Right forelimb (tissue), 1 donor: ENCODE measurements at places on chromosomes 3 and 15.

DNA sequence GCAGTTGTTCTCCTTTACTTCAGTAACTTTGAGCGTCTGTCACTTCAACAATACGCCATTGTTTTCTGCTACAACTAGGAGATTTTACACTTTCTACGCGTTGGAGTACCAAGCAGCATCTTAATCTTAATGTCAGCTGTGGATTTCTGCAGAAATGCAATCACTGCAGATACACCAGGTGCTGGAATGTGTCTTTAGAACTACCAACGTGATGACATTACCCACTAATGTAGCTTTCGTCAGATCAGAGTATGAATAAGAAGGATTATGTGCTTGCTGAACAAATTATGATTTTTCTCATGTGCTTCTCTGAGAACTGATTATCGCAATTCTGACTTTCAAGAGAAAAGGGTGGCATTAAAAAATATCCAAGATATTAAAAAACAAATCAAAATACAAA lies 77.5 kb upstream of the CNTN3 start:
- DNase-seq, result no peak

DNA sequence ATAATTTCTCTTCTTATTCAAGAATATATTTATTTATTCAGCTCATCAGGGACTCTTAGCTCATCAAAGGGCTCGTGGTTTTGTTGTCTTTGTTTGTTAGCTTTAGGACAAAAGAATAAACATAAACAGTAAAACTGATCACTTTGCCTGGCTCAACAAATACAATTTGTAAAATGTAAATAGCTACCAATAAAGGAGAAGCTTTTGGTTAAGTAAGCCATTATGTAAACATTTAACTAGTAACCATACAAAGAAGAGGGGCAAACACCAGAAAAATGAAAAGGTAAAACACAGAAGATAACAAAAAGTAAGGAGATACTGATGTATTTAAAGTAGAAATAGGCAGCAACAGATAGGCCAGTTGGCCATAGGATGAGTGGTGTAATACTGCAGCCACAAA lies 761.7 kb downstream of the ROBO1 start:
- DNase-seq, result no peak

GRCh38 chr3:18153571-18154173 lies 271.5 kb downstream of the SATB1 start:
- no peak for DNase-seq

DNA sequence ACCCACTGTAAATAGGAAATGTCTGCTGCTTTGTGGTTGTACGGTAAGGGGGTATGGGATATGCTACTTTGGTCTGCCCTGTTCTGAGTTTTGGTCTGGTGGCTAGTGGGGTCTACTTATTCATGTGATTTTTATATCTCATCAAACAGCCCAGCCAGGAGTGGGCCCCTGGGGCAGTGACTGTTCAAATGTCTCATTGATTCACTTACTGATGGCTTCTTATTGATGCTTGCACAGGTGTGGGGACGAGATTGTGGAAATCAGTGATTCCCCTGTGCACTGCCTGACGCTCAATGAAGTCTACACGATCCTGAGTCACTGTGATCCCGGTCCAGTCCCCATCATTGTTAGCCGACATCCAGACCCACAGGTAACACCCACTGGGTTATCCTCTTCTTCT lies 38.5 kb downstream of the STARD5 start:
- DNase-seq, result no peak

DNA sequence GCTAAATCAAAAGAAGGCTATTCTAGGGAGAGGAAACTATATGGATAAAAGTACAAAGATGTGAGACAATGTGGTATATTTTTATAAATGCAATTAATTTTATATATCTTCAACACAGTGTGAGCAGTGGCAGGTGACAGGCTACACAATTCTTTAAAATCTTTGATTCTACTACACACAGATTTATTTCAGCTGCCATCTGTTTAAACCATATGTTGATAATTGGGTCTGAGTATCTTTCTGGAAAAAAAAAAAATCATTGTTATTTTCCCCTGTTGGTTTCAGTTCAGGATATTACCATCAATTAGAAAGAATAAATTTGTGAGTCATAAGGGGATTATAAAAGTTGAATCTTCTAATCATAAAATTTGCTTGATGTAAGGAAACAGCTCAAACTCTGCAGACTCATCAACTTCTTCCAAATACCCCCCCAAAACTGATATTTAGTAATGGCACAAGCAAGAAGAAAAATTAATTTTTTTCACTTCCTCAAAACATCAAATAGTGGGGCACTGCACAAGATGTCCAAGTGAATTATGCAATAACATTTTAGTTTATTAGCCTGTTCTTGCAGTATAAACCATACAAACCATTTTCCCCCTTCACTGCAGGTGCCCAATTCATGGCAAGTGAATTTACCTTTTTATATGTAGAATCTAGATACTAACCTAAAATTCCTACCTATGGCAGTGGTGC lies 12.0 kb downstream of the PIERCE2 start:
- no peak for DNase-seq

DNA sequence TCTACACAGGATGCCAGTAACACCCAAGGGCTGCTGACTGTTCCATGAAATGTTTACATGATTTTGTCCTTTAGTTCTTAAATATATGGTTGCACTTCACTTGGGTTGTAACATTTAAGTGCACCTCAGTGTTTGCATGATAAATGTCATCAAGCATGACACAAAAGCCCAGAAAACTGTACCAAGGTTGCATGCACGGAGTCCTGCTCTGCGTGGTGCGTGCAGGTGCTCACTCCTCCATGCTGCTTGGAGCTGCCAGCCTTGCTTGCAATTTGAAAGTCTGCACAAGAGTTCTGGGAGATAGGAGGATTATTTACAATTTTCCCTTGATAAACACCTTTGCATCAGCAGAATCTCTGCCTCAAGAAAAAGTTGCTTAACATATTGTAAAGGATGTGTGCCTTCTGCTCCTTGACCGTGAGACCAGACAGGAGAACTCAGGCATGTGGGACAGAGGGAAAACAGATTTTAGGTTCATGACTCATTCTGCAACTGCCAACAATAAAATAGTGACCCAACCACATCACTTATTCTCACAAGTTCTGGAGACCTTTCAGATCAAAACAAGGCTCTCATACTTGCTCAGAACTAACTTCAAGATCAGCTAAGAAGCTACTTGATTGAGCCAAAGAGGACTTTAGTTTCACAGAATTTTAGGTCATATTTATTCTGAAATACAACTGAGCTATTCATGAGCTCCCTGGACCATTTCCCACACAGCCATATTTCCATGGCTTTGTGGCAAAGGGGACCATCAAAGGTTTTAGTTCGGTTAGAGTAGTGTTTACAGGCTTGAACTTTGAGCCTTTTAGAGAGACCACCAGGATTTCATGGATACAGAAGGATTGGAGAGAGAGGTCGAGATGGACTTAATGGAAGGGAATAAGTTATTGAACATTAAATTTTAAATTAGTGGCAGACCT lies 128.4 kb upstream of the ZBED2 start:
- DNase-seq, result no peak

- no peak for DNase-seq
These were observed 170.2 kb downstream of the KCNMB2 start for GRCh38 chr3:178706411-178706810.
